ENCODE measurements at places on chromosomes 5 and 9. TPM values are rescaled to one million over a fixed set of nuclear protein-coding genes. Genes with fewer than 3 reads are reported as not detected.

SLC6A19 gene
- total RNA-seq, result 5.8 TPM

MLANA gene
- not detected for total RNA-seq

SEMA6A gene
- total RNA-seq, result 100 TPM

CYLC2 gene
- not detected for total RNA-seq

GABRA1 gene
- total RNA-seq, result not detected

ZFP2 gene
- 1.1 TPM for total RNA-seq

PCDHB5 gene
- total RNA-seq, result 0.31 TPM

CREB3 gene
- total RNA-seq, result 40.6 TPM

GRPEL2 gene
- total RNA-seq, result 10.4 TPM

SLC46A2 gene
- not detected for total RNA-seq

NR2F1-AS1 gene
- 2.2 TPM for total RNA-seq

CCL21 gene
- total RNA-seq, result 27.5 TPM

ACOT12 gene
- not detected for total RNA-seq

ZNF454 gene
- total RNA-seq, result 0.70 TPM

THBS4 gene
- total RNA-seq, result 0.79 TPM

NFIB gene
- 74.7 TPM for total RNA-seq

TERT gene
- total RNA-seq, result 2.3 TPM
